ENCODE measurements at places on chromosomes 7 and 10. TPM values are rescaled to one million over a fixed set of nuclear protein-coding genes. Genes with fewer than 3 reads are reported as not detected.

DNA sequence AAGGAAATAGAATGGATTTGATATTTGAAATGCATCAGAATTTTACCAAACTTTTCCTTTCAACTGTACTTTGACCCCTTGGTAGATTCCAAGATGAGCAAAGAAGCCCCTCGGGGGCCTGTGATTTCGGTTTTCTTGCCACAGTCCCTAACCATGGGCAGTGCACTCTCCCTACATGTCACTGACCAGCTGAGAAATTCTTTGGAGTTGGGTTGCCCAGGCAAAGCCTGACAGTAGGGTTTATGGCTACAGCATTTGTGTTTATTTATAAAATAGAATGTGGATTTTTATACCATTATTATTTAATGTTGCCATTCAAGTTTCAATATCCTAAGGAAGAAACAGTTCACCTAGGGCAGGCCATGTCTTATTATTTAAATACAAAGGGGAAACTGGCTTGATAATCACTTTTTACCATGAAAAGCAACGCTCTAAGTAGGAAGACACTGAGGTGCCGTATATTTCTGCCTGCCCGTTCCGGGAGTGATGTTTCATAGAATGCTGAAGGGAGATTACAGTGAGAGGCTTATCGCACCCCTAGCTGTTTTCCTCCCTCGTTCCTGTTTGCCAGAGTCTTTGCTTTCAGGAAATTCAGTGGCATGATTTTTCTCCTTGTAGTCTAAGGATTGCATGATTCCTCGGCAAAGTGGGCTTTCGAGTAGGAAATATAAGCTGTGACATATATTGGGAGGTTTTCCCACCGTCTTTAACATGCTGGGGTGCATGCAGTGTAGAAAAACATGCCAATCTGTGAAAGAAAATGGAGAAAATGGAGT, 35.8 kb downstream of the WIPF3 start:
- DNase-seq, result no peak

GRCh38 chr10:101035314-101035713, 4.3 kb downstream of the SFXN3 start:
- DNase-seq, result no peak

DNA sequence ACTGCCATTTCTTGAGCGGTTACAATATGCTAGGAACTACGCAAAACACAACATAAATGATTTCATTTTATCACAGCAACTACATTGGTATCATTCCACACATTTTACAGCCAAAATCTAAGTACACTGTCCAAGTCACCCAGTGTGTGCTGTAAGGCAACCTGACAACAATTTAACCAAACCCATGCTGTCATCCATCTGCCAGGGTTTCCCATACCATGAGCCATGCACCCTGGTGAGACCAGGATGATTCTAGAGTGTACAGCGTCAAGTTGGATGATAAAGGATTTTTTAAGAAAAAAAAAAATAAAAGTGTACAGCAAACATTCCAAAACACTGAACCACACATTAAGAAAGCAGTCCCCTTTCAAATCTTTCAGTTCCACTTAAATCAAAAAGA, 52.9 kb downstream of the PIK3AP1 start:
- DNase-seq, result no peak

GPR85 gene
- total RNA-seq, result not detected

GRCh38 chr10:30056767-30057355, 2.5 kb downstream of the JCAD start:
- DNase-seq, result no peak

DNA sequence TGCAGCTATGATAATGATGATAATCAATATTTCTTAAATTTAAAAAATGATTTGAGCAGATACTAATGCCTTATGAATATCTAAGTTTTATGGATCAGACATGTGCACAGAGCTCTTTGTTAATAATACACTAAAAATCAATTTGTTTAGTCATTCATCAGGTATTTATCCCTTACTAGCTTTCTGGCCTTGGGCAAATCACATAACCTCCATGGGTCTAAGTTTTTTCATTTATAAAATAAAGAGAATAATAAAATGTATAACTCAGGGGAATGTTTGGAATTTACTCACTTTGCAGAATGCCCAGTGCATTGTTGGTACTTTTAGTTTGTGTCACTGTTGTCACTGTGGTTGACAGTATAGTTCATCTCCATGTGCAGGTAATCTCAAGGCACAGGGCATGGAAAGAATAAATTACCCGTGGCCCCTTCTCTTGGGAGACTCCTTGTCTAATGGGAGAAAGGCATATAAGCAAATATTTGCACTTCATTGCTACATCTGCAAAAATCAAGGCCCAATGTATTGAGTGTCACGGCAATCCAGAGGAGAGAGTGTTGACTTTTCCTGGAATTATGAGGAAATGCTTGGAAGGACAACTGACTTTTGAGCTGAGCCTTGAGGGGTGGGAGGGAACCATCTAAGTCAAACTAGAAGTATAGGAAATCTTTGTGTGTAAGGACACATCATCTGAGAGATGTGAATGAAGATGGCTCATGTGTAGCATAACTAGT, 64.7 kb upstream of the CTTNBP2 start:
- no peak for DNase-seq
